ENCODE measurements at places on chromosomes 6 and 20.

GRCh38 chr6:41306187-41306854 is 19.8 kb upstream of the TREM1 start:
- peak; percentile 52 for DNase-seq

GRCh38 chr6:52557389-52558265 is 19.2 kb downstream of the TRAM2 start:
- DNase-seq, result no peak

DNA sequence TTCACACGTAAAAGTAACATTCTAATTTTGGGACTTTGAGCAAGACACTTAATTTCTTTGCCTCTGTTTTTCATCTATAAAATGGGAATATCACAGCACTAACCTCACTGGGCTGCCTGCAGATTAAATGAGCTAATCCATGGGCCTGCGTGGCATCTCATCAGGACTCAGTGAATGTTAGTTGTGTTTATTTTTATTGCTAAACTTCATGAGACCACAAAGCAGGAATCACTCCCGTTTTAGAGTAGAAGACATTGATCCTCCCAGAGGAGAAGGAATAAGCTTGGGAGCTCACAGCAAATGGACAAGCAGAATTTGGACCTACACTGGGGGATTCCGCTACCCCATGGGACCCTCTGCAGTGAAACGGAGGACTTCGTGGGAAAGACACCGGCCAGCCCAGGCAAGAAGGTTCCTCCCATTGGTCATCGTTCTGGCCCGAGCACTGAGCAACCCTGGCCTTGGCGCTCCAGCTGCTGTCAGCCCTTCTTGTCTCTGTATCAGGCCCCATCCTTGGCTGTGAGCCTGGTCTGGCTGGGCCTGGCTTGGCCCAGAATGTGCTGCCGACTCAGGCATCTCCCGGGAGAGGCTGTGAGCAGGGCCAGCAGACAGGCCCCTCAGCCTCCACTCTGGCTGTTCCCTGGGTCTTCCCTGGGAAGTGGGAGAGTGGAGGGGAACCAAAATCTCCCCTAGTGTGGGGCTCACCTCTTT is 79.8 kb downstream of the NFATC2 start:
- DNase-seq, result no peak

DNA sequence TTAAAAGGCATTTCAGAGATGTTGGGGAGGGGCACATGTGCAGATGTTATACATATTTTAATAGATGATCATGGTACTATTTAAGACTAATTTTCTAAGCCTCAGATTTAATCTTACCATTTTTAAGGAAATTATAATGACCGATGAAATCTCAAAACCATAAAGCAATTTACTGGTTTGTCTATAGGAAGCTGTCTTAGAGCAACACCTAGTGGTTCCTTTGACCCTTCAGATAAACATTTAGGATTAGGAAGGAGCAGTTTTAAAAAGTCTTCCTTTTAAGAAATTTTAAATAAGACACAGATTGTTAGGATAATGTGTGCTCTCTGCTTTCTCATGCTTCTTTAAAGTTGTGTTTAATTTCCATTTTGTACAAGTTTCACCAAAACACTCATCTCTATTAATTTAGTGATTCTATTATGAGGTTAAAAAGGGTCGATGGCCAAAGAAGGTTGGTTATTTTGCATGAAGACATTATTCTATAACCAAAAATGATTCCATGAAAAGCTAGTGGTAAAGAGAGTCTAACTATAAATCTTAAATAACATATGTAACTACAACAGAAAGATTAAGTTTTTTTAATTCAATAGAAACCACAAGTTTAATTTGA is 376.4 kb downstream of the HACE1 start:
- DNase-seq, result no peak

DNA sequence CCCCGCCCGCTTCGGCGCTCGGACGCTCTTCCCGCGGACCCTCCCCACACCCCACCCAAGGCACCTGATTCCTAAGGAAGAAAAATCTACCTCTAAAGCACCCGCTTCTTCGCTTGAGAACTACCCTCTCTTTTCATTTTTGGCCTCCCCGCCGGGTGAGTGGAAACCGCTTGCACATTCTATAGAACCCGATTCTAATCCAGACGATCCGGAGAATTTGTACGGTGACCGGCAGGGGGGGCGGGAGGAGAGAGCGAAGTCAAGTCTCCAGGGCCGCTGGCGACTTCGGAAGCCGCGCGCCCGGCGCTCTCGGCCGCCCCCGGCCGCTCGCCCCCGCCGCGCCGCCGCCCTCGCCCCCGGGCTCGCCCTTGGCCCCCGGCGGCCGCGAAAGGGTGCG is at the start of gene RBM24:
TSS of gene RBM24 (plus strand) at position 262 of the 397 bp plus-strand sequence. CDS start 221 bp downstream, outside the sequence.
- peak; percentile 52 for DNase-seq

GRCh38 chr6:150100745-150101144 is 31.8 kb upstream of the ULBP3 start:
- DNase-seq, result no peak

DNA sequence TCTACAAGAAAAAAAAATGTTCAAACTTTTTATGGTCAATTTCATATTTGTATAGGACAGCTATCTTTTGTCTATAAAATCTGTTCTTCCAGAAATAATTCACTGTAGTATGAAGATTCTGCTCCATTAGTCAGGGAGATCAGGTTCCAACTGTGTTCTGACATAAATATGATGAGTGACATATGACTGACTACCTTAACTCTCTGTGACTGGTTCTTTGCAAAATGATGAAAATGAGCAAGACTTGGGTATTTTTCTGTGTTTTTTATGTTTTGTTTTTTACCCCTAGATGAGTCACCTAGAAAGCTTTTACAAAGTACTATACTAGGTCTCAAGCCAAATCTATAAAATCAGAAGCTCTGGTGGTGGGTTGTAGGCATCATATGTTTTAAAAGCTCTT is 229.6 kb downstream of the MMUT start:
- DNase-seq, result no peak

GRCh38 chr6:75493400-75494064 is at the start of gene FILIP1:
FILIP1 (minus strand) TSS chr6:75493800; CDS start chr6:75414972, 78,828 bp downstream.
- no peak for DNase-seq
